ENCODE measurements at places on chromosomes 11 and 22.

DNA sequence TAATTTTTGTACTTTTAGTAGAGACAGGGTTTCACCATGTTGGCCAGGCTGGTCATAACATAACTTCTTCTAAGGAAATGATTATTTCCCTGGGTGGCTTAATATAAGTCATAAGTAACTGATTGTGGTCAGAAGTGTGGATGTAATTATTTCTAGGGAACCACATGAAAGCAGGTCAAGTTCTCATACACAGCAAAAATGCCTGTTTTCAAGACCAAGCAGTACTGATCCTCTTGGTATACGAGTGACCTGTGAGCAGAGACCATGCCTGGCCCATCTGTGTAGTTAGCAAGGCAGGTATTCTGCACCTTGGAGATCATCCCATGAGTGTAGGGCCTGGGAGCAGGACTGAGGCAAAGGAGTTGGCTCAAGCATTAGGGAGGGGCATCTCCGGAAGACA is 32.5 kb upstream of the NUCB2 start:
- DNase-seq, result no peak

DNA sequence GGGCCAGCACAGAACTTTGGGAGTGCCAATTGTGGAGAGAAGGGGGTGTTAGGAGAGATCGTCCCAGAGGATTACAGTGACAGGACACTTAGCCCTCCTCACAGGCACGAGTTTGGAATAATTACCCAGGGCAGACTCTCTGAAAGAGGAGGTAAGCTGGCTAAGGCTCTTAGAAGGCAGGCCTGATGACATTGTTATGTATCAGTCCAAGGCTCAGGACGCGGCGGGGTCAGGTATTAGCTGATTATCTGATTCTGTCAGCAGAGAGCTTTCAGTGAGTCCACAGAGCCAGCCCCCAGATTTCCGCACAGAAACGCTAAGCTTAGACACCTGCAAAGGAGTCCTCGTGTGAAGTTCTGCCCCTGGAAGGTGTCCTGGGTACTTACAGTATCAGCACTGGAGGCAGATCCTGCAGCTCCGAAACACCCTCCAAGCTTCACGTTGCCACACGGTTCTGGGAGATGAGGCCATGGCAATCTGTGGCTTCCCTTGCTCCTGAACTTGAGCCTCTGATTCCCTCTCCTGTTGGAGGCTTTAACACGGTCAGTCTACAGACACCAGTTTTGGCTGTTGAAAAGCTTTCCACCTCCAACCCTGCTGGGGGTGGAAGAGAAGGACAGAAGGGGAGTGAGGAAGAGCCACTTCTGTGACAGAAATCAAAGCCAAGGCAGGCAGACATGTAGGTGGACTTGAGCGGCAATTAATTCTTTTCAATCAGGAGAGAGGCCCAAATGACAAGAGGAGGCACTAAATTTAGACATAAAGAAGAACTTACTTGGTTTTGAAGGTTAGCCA is 123.6 kb upstream of the CADM1 start:
- DNase-seq, result no peak

DNA sequence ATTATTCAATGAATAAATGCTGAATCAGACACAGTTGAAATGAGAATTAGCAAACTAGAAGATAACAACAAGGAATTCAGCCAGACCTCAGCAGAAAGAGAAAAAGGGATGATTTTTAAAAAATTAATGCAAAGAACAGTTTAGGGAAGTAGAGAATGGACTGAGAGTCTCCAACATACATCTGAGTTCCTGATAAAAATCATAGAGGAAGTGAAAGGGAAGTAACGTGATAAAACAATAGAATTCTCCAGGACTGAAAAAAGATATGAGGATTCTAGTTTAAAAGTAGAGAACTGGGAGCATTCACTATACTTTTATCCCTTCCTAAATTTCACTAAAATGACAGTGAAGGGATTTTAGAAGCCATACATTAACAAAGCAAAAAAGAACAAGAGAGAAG is 592.0 kb downstream of the SOX6 start:
- no peak for DNase-seq

DNA sequence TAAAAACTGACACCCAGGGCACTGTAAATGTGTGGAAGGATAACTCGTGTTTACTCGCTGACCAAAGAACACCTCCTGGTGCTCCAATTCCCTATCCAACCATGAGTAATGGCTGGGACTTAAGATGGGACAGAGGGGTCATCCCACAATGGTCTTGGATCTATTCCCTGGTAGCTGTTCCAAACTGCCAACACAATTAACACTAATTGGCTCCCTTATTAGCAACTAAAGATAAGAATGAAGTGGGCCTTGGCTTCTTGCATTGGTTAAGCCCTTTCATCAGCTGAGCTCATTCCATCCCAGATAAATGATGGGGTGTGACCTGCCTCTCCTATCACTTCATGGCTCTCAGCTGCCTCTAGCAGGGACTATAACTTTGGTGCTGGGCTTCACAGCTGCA is 1.5 kb upstream of the SIK3 start:
- DNase-seq, result no peak

DNA sequence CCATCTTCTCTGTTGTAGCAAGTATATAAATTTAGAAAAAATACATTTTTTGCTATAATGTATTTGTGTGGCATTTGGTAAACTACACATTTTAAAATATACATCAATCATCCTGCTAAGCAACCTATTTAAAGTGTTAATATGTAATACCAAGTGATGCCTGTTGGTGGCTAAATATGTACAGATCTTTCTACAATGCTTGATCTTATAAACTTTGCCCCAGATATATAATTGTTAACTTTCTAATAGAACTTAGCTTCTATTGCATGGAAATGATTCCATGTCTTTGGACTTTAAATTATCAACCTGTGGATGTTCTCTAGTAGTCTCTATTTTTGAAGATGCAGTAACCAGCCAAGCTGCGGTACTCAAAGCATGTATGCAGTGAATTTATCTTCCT is 1260.4 kb upstream of the RAG2 start:
- no peak for DNase-seq

GRCh38 chr11:14306481-14306880 is 52.5 kb downstream of the RRAS2 start:
- DNase-seq, result no peak

- no peak for DNase-seq
These were observed 134.6 kb downstream of the CHST1 start for GRCh38 chr11:45530776-45531175.

- DNase-seq, result no peak
These were observed 4.5 kb upstream of the SSH3 start for GRCh38 chr11:67298786-67299185.

DNA sequence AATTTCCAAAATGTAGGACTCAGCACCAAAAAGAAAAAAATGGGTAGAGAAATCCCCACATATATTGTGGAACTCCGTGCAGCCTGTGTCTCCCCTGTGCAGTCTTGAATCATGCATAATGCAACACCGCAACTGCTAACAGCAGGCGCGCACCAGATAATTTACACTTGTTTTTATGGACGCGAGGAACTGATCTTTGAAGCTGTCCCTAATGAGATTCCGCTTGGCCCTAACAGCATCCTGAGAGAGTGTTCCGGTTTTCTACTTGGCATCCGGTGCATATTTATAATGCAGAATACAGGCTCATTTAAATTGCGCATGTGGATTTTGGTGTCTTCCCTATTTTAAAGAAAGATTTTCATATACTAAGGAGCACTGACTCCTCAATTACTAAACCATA is 21.1 kb downstream of the MPPED2 start:
- DNase-seq, result no peak

DNA sequence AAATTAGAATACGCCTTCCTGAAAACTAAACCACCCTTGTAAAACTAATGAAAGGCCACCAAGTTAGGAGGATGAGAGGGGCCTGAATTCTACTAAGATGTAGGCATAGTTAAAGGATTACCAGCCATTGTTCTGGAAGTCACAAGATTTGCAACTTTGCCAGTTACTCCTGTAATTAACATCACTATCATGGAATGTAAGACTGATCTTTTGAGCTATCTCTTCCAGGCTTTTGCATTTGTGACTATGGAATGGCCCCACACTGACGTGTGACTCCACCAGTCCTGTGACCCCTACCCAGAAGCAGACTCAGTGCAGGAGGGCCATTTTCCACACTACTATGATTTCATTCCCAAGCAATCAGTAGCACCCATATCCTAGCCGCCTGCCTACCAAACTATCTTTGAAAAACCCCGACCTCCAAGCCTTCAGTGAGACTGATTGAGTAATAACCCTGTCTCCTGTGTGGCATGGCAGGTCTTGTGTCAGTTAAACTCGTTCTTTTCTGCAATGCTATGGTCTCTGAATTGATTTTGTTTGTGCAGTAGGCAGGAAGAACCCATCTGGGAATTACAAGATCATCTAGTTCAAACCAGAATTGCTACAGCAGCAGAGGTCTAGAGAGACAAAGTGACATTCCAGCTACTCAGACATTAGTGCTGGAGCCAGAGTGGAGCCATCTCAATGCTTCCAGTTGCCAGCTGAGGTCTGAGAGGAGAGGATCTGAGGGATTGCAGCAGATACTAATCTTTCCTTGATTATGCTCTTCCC is 1.9 kb upstream of the CTSF start:
- DNase-seq, result no peak

- peak; percentile 45 for DNase-seq
These were observed 612 bp downstream of the GTSE1 start for GRCh38 chr22:46297151-46297812.

- DNase-seq, result no peak
These were observed 509.0 kb downstream of the BUD13 start for GRCh38 chr11:116263770-116264169.

DNA sequence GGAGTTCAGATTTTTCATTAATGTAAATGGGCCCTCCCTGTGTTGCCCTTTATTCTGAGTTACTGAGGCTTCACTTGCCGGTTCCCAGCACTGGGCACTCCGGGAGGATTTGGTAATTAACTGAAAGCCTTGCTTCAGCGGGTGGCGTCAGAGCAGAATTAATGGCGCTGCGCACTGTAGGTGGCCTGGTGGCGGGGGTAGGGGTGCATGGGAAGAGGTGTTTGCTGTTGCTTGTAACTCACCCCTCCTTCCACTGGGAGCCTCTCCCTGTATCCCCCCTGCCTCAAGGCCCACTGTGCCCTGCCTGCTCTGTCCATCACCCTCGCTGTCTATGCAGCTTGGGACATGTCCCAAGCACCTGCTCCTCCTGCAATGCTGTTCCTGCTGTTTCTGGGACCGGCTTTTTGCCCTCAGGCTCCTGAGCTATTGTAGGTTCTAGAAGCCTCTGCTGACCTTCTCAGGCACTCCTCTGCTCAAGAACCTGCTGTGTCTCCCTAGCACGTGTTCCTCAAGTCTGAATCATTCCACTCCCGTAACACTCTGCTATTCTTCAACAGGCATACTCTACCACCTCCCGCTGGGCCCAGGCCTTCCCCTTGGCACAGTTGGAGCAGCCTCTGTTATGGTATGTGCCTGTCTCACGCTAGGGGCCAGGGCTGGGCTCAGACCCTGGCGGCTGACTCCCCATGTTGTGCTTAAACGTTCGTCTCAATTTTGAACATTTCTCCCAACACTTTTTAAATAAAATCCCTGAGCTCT is 24.4 kb downstream of the ARHGAP8 start:
- DNase-seq, result no peak

- no peak for DNase-seq
These were observed 52.5 kb downstream of the GRAMD4 start for GRCh38 chr22:46672731-46673130.

GRCh38 chr11:92383430-92383829 is 158.8 kb downstream of the FAT3 start:
- DNase-seq, result peak; percentile 60

DNA sequence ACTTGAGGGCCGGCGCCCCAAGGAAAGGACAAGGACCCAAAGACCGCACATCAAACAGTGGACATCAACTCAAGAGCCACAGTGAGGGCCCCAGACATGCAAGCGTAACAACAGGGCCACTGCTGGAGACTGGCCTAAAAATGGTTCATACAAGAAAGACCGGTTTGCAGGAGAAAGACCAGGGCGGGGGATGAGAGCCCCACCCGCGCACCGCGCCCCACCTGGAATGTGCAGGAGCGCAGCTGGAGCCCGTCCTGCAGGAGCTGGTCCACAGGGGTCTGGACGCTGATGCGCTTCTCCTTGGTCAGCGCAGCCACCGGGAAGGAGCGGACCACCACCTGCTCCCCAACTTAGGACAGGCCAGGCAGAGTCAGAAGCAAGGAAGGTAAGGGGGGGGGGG is 13.9 kb downstream of the SBF1 start:
- no peak for DNase-seq

GRCh38 chr11:16002942-16003341 is 353.4 kb downstream of the SOX6 start:
- no peak for DNase-seq

DNA sequence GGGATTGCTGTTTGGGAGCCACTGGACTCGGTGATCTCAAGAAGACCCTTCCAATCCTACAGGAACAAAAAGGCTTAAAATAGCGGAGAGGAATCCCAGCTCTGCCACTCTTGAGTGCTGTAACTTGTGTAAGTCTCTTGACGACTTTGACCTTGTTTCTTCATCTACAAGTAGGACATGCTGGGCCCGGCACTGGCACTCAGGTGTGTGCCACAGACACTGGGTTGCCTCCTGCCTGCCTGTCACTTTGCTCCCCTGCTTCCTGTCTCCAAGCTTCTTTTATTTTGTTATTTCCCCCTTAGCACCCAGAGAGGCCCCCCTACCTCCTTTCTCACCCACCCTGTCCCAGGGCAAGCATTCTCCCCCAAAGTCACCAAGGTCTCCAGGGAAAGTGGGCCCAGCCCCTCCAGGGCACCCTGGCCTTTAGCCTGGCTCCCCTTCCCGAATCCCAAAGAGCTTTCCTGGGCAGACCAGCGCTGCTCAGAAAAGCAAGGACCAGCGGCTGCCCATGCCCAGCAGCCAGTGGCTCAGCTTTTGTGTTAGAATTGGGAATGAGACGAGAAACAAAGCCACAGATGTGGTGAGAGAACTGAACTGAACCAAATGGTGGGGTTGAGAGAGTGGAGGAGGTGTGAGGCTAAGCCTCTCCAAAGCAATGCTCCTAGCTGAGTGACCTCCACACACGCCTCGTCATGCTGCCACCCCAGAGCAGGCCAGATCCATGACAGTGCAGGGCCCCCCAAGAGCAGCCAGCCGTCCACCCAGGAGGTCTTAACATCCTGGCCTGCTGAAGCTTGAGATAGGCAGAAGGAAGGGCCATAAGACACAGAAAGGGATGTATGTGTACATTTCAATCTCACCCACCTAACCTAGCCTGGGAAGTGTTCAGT is 4.5 kb downstream of the TRIM29 start:
- no peak for DNase-seq

GRCh38 chr22:23565305-23565914 is 14.7 kb downstream of the IGLL1 start:
- no peak for DNase-seq

All from mammary epithelial cell (primary cell).